ENCODE measurements at places on chromosomes 7 and 10.

GRCh38 chr10:86769991-86770390, 13.6 kb downstream of the BMPR1A start:
- DNase-seq, result no peak

DNA sequence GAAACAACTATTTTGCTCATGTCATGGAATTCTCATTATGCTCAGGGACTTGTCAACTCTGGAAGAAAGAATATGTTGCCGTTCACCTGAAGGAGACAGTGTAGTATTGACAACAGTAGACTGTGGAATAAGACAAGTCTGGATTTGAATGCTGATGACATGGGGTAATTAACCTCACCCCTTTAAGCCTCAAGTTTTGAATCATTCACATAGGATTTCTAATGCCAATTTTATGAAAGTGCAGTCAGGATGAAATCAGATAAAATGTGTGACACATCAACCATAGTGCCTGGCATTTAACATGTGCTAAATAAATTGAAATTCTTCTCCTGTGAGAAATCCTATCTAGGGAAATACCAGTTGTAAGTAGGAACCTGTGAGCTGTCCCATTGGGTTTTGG, 305.8 kb downstream of the KIF20B start:
- no peak for DNase-seq

- no peak for DNase-seq
Measured at GRCh38 chr7:150820578-150821198, 20.1 kb downstream of the TMEM176A start.

GRCh38 chr10:62826273-62826672, 10.1 kb upstream of the EGR2 start:
- DNase-seq, result no peak

DNA sequence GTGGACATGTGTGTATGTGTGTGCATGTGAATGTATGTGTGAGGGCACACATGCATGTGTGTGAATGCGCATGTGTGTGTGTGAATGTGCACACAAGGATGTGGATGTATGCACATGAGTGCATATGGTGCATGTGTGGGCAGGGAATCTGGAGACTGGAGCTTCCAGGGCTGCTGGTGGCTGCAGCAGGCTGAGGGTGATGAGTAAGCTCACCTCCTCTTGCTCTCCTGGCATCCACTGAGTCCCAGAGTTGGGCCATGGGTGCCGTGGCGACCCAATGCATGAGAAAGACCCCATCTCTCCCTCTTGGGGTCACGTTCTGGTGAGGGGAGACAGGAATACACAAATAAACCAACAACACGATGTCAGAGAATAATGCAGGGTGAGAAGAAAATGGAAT, 33.3 kb upstream of the COL13A1 start:
- no peak for DNase-seq

GRCh38 chr7:106858618-106859532, 6.2 kb upstream of the PIK3CG start:
- no peak for DNase-seq

GRCh38 chr7:158616050-158616449, 28.4 kb upstream of the PTPRN2 start:
- DNase-seq, result no peak

Data from NCI-H1048 (cell line).